GM04504 (cell line): ENCODE measurements at places on chromosomes 2 and 18.

GRCh38 chr2:69212238-69213028, 174.6 kb downstream of the GFPT1 start:
- DNase-seq = no peak

GRCh38 chr2:127560201-127560930, 24.9 kb downstream of the MYO7B start:
- DNase-seq = no peak

DNA sequence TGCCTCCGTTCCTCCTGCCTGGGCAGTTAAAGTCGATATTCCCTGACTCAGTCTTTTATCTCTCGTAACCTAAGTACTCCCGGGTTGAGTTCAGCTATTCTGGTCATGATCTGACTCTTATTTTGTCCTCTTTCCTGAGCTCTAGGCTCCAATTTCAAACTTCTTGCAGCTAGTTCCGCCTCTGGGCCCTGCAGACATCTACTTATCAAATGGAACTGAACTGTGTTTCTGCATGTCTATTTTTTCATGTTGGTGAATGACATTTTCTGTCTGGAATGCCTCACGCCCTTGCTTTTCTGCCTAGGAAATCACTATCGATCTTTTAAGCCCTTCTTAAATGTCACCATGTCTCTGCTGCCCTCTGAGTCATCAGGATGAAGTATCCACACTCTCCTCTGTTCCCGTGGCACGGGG, 101.5 kb downstream of the VAPA start:
- DNase-seq = no peak

GRCh38 chr2:100936070-100936741, 65.9 kb upstream of the RPL31 start:
- no peak for DNase-seq

DNA sequence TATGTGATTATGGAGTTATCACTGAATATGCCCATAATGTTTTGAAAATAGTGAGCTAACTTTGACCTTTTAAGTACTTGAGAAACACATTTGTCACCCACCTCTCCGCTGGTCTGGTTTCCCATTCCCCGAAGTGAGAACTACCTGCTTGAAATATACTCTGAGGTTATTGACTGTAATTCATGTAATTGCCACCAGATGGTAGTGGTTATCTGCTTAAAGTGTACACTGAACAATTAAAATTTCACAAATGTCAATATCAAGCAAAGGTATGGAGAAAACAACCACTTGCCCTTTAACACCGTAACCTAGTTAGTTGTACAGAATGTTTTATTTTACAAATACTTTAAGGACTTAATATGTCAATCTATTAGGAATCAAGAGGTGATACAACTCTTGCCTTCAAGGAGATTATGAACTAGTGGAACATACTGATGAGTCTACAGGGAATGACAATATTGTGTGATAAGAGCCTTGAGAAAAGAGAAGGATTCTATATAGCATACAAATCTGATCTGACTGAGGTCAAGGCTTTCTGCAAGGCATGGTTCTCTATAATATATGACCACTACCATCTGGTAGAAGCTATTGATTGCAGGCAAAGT, 316.8 kb upstream of the KCNH7 start:
- DNase-seq = peak; percentile 6

- no peak for DNase-seq
Measured at GRCh38 chr18:9824474-9824832, 61.3 kb upstream of the TXNDC2 start.

DNA sequence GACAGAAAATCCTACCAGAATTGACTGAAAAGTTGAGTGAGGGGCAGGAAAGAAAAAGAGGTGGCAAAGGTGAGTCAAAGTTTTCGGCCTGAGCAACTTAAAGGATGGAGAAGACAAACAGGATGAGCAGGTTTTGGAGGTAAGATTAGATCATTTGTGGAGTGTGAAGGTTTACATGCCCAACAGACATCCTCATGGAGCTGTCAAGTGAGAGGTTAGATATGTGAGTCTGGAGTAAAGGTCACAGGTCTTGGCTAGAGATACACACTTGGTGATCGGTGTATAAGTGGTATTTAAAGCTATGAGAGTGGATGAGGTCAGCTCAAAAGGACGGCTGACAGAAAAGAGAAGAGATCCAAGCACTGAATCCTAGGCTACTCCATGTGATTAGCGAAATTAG, 11.1 kb upstream of the MYL12A start:
- DNase-seq = no peak

DNA sequence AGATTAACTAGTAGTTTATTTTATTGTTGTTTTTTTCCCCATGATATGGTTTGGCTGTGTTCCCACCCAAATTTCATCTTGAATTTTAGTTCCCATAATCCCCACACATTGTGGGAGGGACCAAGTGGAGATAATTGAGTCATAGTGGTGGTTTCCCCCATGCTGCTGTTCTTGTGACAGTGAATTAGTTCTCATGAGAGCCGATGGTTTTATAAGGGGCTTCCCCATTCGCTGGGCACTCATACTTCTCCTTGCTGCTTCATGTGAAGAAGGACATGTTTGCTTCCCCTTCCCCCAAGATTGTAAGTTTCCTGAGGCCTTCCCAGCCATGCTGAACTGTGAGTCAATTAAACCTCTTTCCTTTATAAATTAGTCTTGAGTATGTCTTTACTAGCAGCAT, 36.5 kb downstream of the GALNT14 start:
- no peak for DNase-seq

DNA sequence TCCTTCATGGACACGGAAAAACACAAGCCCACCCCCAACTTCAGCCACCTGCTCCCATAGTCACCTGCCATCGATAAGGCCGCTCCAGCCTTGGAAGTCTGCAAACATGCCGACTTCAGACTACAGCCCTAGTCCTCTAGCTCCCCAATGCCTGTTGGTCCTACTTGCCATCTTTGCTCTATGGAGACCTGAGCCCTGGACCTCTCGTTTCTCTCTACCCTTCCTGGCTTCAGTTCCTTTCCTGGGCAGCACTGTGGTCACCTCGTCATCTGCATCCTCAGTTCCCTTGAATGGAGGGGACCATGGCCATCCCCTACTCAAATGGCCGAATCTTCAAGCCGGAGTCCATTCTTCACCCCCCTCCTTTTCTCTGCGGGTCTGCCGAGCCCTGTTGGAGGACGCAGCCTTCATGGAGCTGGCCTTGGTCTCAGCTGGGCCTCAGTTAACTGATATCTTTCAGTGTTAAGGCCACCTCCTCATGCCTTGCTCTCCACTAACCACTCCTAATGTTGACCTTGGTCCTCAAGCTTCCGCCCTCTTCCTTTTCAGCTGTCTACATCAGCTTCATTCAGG, 47.7 kb upstream of the GBX2 start:
- DNase-seq = no peak

- no peak for DNase-seq
Measured at GRCh38 chr2:1633936-1634587, 110.3 kb downstream of the PXDN start.

GRCh38 chr2:47160660-47161059, 5.6 kb upstream of the STPG4 start:
- DNase-seq = no peak

DNA sequence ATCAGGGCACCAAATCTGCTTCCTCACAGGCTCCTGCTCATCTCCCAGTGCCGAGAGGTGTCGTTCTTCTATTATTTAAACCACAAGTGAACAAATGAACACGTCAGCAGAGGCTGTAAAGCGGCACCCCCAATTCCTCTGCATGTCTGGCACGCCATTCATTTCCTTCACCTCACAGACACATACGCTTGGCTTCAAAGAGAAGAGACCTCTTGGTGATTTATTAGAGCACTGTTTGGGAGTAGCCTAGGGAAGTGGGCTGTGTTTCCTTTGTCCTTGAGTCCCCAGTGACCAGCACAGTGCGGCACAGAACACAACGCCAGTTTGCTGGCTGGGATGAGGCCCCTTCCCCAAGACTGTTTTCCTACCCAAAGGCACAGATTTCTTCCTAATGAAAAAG, 184.3 kb upstream of the REV1 start:
- DNase-seq = no peak

DNA sequence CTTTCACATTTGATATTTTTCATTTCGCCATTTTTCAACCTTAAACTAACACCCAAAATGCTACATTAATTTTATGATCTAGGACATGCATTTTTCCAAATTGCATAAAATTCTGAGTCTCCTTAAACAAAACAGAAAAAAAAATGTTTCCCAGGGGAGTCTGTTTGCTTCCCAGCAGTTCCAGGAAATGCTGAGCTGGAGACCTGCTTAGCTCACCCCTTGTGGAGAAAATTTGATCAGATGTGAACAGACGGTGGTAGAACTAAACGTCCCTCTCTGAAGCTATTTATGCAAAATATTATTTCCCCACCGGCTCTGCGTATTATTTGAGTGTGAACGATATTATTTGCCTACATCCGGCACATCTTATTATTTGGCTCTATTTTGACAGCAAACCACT, 74.9 kb upstream of the AGAP1 start:
- DNase-seq = no peak

GRCh38 chr2:15391751-15392150, 169.4 kb downstream of the NBAS start:
- DNase-seq = no peak

- DNase-seq = no peak
Measured at GRCh38 chr18:65955747-65956146, 204.9 kb downstream of the CDH7 start.

DNA sequence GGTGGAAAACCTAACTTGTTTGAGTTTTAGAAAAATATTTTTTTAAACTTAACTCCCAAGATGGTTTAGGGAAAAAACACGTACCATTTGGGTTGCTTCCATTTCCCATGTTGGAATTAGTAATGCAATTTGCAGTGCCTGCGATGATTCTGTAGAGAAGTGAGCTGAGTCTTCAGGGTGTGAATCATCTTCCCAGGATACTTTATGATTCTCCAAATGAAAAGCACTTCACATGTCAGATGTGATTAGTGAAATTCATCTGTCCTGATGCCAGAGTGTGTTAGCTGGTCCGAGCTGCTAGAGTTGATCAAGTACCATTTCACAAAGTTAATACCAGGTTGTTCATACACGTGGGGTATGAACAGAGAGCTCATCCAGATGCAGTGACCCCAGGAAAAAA, 59.1 kb downstream of the ACOXL start:
- DNase-seq = no peak

- no peak for DNase-seq
Measured at GRCh38 chr2:7405861-7406715, 488.9 kb downstream of the RNF144A start.

DNA sequence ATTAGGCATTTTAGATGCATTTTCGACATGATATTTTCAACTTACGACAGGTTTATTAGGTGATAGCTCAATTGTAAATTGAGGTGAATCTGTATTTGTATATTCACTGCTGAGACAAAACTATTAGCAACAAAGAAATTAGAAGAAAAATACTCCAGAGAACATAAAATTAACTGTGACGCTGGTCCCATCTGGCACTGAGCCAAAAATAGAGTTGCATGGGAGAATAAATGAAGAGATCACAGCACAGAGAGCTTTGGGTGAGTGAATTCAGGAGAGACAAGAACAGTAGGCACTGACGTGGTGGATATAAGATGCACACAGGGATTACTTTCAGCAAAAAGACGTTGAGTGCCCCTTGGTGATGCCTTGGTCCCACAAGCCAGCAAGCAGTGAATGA, 306.2 kb upstream of the RAB6C start:
- no peak for DNase-seq

GRCh38 chr2:74498500-74499266, 720 bp downstream of the LBX2 start:
- DNase-seq = no peak

- DNase-seq = no peak
Measured at GRCh38 chr18:72672364-72673184, 128.4 kb upstream of the CBLN2 start.

DNA sequence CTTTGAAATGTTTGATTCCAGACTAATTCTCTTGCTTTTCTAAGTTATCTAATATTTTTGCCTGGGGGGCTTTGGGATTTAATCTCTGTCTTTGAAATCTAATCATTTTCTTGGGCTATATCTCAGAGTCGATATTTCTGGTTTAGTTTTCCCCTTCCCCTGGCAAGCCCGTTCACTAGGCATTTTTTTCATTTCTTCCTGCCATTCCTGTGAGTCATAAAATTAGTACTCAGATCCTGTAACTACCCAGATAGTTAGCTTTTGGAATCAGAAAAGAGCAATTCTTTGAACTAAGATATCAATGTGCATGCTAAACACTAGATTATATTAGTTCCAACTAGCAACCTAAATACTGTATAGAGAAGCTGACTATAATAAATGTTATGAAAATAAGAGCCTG, 29.4 kb upstream of the RNF149 start:
- no peak for DNase-seq

GRCh38 chr2:126527836-126528490, 128.0 kb upstream of the GYPC start:
- peak; percentile 15 for DNase-seq

DNA sequence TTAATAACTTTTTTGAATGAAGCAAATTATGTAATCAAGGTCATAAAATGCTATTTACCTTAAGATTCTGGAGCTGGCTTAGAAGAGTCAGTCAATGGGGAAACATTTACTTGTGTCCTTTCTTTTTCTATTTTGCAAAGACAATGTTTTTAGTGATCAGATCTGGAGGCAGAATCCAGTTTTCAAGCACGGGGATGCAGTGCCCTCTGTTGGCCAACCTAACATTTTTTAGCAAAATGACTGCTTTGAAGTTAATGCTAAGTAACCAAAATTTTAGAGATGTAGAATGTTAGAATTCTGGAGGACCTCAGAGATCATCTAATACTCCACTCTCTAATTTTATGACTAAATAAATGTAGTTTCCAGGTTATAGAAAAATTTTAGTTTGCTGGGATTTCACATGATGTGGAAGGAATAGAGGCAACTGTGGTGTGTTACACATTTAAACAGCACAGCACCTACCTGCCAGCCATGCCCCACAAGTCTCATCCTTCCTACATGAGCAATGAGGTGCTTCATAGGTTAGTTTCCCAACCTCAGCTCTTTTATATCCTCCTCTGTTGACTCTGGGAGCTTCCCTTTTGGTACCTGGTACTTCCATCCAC, 23.6 kb upstream of the SLC9A4 start:
- DNase-seq = peak; percentile 11

- DNase-seq = no peak
Measured at GRCh38 chr2:240892356-240892755, 3.6 kb downstream of the MAB21L4 start.

- DNase-seq = no peak
Measured at GRCh38 chr2:66512626-66513025, 77.7 kb downstream of the MEIS1 start.

GRCh38 chr18:48667276-48668254, 128.7 kb downstream of the CTIF start:
- no peak for DNase-seq

DNA sequence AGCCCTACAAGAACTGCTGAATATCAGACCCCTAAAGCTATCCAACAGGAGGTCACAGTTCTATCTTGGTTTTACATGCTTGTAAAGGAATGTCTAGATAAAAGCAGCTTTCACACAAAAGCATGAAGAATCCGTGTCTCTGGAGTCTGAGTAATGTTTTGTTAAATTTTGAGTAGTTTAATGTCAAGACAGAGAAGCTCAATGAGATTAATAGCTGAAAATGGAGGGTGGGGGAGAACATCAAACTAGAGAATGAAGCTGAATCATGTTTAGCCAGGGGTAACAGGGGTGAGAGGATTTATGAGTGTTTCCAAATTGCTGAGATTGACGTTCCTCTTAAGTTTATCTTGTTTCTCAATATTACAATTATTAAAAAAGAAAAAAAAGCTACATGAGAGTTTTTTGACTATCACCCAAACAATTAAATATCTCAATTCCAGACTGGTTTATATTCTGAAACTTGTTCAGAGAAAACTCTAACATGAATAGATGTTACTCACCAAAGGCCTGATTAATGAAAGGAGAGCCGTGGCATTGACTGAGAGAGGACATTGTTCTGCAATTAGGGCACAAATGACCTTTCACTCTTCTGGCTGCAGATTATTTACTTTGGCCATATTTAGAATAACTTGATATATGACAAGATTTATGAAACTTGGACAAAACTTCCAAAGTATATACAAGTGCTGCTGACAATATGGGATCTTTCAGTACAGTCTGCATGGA, 266.4 kb upstream of the ETAA1 start:
- no peak for DNase-seq
